ENCODE measurements at places on chromosomes 11 and 22. TPM values are rescaled to one million over a fixed set of nuclear protein-coding genes. Genes with fewer than 3 reads are reported as not detected.

DNA sequence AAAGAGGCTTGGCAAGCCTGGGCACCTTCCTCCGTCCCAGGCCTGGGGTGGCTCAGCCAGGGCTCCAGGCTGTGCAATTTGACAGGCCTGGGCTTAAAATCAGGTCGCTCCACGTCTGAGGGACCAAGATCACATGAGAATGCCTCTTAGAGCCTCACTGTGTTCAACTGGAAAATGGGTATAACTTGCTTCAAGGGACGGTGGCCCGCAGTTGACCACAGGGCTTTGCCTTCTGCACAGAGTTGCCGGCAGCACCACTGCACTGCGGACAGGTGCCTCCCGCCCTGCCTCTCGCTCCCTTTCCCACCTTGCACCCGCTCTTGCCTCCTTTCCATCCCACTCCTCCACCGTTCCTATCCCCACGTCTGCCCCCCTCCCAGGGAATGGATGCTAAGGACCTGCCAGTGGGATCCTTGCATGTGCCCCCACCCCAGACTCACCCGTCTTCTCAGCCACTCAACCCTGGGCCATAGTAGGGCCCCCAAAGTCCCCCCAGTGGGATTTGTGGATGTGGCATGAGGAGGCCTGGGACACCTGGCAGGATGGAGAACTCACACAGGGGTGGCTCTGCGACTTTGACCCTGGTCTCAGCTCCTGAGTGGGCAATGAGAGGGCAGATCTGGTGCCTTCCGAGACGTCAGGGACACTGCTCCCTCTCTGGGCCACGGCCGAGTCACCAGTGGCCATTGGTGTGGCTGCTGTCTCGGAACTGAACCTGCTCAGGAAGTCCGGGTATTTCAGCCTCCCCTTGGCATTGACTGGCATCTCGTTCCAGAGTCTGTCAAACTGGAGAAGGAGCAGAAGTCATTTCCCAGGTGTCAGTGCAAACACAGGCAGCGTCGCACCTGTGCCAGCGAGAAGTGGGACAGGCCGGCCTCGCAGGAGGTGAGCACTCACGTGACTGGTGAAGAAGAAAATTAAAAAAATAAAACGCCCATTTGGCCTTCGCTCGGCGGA, 128.0 kb downstream of the MPPED1 start:
- no peak for DNase-seq

DNA sequence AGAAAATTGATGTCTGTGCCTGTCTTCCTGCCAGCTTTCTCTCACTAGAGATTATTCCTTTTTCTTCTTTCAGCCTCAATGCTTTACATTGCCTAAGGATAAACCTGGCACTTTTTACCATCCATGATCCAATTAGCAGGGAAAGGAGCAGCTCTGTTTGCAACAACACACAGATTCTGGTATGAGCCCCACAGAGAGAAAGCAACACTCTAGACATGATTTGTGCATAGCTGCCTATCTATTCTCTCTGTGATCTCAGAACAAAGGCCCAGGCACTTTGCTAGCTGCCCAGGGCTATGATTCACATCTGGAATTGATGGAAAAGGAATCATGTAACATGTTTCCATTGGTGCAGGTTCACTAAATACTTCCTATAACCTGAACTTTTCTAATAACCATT, 685.0 kb downstream of the ETS1 start:
- no peak for DNase-seq

DNA sequence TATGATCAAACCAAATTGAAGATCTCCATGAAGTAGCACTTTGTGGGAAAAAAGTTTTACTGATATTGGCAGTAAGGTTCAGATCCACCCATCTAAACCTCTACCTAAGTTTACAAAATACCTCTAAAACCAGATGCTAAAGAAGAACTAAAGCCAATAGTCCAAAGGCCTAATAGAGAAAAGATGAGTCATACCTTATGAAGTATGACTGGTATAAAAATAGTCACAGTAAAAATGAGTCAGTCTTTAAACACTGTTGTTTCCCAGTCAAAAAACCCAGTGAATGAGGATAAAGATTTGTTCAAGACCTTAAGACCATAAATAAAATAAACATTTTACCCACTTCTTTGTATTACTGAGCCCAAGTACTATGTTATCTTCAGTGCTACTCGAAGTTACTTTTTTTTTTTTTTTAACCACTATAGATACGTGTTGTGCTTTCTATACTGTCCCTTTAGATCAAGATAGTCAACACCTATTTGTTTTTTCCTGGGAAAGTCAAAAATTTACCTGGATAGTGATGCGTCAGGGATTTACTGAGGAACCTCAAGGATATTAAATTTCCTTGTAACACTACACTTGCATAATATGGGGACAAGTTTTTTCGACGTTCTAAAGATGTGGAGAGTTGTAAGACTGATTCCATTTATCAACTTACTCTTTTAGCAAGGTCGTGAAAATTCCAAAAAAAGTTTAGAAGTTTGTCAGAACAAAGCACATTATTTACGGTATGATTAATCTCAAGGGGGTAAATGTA, 87.3 kb downstream of the CCDC73 start:
- no peak for DNase-seq

DNA sequence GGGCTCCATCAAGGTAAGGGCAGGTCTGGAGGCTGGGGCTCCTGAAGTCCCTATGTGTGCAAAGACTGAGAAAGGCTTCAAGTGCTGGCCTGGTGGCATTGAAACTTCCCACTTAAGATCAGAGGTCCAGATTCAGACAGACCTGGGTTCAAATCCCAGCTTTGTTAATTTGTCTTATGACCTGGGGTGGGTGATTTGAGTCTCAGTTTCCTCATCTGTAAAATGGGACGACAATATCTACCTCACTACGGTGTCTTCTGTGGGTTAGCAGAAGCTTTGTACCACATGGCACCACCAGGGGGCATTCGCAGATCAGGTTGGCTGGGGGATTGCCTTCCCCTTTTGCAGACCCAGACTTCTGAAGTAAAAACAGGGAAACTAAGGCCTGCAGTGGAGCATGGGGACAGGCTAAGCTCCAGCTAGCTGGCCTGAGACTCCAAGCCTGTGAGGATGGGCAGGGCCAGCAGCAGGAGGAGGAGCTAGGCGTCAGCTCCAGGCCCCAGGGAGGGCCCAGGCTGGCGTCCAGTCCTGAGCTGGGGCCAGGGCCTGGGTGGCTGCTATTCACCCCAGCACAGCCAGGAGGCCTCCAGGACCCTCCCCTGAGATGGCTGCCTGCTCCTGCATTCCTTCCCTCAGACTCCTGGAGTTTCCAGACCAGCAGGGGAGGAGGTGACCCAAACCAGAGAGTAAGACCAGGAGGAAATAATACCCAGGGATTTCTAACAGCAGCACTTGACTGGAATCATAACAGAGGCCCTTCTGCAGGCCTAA, 1.5 kb downstream of the CASTOR1 start:
- DNase-seq: peak; percentile 87

The APOBEC3A gene
- 3.3 TPM for total RNA-seq
